H9 (cell line): ENCODE measurements at places on chromosomes 4 and X. TPM values are rescaled to one million over a fixed set of nuclear protein-coding genes. Genes with fewer than 3 reads are reported as not detected.

Gene CCDC110
- total RNA-seq: 2.3 and 3.8 TPM in 2 replicates

Gene MAGEA2
- total RNA-seq: 0.13 and 0.22 TPM in 2 replicates

Gene CLGN
- total RNA-seq: 2.9 and 3.2 TPM in 2 replicates

Gene ARHGAP36
- total RNA-seq: 0.13 and 0.37 TPM in 2 replicates

Gene KLKB1
- total RNA-seq: 20.1 and 21.8 TPM in 2 replicates

Gene ARR3
- total RNA-seq: not detected in 2 replicates

Gene ASB5
- total RNA-seq: not detected in 2 replicates

DNA sequence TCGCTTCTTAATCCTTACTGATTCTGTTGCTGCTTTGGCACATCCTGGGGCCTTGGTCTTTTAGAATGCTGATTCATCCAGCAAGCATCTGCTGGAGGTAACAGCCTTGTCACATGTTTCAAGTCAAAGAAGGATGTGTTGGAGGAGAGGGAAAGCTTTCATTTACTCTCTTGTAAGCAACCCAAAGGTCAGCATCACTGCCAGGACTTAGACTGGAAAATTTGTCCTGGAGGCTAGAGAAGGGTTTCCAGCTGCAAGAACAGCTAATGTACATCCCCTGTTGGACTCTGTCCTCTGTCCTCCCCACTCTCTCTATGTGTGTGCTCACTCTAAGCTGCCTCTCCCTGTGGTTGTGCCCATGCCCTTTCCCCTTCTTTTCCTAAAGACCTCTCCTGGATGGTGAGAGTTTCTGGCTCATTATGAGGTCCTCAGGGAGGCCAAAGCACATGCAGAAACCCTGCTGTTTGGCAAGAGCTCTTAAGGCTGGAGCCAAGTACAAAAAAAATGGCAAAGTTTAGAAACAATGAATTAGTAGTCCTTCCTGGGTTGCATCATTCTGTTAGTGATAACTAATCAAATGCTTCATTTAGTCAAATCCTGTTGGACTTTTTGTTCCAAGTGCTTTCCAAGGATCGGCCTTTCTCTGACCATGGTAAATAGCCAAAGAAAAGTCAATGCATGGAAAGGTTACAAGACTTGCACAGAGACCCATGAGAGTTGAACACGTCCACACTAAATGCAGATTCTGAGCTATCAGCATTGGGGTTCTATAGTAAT lies 13.4 kb upstream of the SRPX start:
- H3K36me3 ChIP-seq: no peaks in the 10 kb centered on the region
- H3K27me3 ChIP-seq: no peaks in the 10 kb centered on the region
- no peak for DNase-seq
- no peaks in the 10 kb centered on the region for H3K4me1 ChIP-seq

GRCh38 chrX:79444694-79445210 lies 77.6 kb upstream of the ITM2A start:
- H3K27me3 ChIP-seq: no peaks in the 10 kb centered on the region
- H3K4me3 ChIP-seq: no peak overlapping the region
- DNase-seq: no peak
- no peak overlapping the region for H3K27ac ChIP-seq

DNA sequence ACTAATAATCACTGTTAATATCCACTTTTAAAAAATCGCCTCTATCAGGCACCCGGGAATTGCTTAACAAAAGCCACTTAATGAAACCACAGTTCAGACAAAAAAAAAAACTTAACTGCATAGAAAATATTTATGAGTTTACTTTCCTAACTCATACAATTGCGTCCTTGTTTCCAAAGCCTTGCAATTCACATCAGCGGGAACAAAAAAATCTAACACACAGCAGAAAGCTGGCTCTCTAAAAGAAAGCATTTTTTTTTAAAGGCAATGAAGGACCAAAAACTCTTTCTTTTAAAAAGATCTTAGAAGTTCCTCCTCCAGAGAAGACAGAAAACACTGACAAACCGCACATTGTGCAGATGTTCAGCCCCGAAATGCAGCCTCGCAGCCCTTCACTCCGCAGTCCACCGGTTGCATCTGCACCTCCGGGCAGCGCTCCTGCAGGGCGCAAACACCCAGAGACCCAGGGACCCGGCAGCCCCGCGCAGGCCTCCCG lies 812 bp downstream of the FAT1 start:
- H3K4me1 ChIP-seq: no peaks in the 10 kb centered on the region; the same call in 1 of the 2 replicates
- no peak for DNase-seq
- peaks cover 10% of the 10 kb centered on the region for H3K36me3 ChIP-seq
- no peak overlapping the region for H3K27ac ChIP-seq
- H3K27me3 ChIP-seq: no peaks in the 10 kb centered on the region; the same call in 1 of the 2 replicates

- H3K27ac ChIP-seq: no peak overlapping the region
- no peaks in the 10 kb centered on the region for H3K4me1 ChIP-seq
- H3K27me3 ChIP-seq: no peaks in the 10 kb centered on the region
Observed at GRCh38 chrX:1419545-1420355, 27.8 kb upstream of the SLC25A6 start.

GRCh38 chr4:123055943-123056342 lies 133.5 kb upstream of the NUDT6 start:
- no peaks in the 10 kb centered on the region for H3K27me3 ChIP-seq
- DNase-seq: no peak
- H3K27ac ChIP-seq: no peak overlapping the region
- H3K4me3 ChIP-seq: no peak overlapping the region
- peaks cover 48% of the 10 kb centered on the region for H3K36me3 ChIP-seq
- H3K4me1 ChIP-seq: no peaks in the 10 kb centered on the region

DNA sequence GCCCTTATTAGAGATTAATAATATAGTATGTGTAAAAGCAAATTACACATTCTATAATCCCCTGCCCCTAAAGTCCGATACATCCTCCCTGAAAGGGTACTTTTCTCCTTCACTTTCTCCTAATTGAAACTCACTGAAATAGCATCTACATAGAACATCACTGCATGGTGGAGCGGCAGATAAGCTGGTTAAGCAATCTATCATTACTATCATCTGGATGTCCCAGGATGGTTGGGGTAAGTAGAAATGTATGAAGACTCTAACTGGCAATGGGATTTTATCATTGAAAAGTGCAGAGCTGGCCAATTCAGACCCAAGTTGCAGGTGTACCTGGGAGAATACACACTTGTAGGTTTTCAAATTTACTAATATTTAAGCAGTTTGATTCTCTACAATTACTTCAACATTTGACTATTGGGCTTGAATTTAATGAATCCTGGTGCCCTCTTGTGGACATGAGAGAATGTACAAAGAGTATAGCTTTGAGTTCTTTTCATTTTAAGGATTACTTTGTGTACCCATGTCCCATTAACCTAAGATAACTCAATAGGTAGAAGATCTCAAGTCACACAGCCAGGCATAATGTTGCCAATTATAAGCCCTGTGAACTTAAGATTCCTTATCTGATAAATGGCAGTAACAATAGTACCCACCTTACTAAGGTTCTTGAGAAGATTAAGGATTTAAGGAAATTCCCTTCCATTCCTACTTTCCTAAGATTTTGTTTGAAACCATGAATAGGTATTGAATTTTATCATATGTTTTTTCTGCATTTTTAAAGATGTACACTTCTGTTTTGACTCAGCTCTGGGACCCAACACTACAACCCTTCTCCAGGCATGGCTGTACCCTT lies 69.8 kb downstream of the SHROOM3 start:
- H3K27me3 ChIP-seq: no peaks in the 10 kb centered on the region
- no peak overlapping the region for H3K27ac ChIP-seq
- no peak overlapping the region for H3K4me3 ChIP-seq
- no peaks in the 10 kb centered on the region for H3K36me3 ChIP-seq
- no peak for DNase-seq
- H3K4me1 ChIP-seq: no peaks in the 10 kb centered on the region; the same call in 1 of the 2 replicates

- H3K4me3 ChIP-seq: no peak overlapping the region
- H3K36me3 ChIP-seq: no peaks in the 10 kb centered on the region
- no peak for DNase-seq
- H3K27ac ChIP-seq: no peak overlapping the region
Observed at GRCh38 chrX:148929686-148930085, 429.3 kb downstream of the AFF2 start.

DNA sequence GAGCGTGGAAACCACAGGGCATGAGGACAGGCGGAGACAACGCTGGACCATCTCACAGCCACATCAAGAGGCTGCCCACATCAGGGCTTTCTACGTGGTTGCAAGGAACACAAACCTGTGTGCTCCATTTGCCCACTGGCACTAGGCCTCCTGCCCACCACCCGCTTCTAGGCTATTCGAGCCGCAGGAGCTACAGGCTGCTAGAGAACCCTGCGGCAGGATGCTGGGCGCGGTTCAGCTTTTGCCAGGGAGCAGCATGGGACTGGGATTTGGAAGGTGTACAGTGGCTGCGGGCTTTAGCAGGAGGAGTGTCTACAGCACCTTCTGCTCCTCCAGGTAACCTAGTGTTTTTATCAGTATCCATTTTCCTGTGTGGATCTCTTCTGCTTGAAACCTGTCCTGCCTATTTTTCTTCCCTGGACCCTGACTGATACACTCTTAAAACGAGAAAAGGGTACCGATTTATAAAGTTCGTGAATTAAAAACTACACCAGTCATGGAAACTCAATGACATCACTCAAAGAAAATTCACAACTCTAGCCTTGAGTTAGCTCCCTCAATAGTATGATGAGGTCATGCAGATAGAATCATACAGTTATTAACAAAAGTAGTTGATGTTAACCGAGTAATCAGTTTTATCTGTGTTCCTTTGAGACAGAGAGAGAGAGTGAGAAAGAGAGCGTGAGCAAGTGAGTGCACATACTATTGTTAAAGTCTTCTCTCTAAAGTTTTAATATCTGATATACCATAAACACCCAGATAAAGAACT lies 12.8 kb downstream of the NOP14 start:
- DNase-seq: no peak
- no peaks in the 10 kb centered on the region for H3K27me3 ChIP-seq
- no peak overlapping the region for H3K27ac ChIP-seq
- H3K4me3 ChIP-seq: no peak overlapping the region
- peaks cover 94% of the 10 kb centered on the region for H3K36me3 ChIP-seq

DNA sequence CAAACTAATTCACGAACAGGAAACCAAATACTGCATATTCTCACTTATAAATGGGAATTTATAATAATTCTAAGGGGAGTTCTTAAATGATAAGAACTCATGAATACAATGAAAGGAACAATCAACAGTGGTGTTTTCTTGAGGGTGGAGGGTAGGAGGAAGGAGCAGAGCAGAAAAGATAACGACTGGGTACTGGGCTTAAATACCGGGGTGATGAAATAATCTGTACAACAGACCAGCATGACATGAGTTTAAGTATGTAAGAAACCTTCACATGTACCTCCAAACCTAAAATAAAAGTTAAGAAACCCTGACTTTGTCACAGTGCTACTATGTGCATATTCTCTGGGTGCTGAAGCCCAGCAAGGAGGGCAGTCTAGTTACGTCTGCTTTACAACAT lies 6.6 kb downstream of the FREM3 start:
- no peaks in the 10 kb centered on the region; the same call in 1 of the 2 replicates for H3K36me3 ChIP-seq
- no peaks in the 10 kb centered on the region for H3K4me1 ChIP-seq
- H3K27ac ChIP-seq: no peak overlapping the region
- no peaks in the 10 kb centered on the region; the same call in 1 of the 2 replicates for H3K27me3 ChIP-seq
- no peak for DNase-seq

- no peaks in the 10 kb centered on the region for H3K27me3 ChIP-seq
- H3K27ac ChIP-seq: no peak overlapping the region
- no peak overlapping the region for H3K4me3 ChIP-seq
- H3K36me3 ChIP-seq: 0 out of 2 replicates have a peak, but pooled peaks cover 6% of the 10 kb centered on the region
- DNase-seq: no peak
Observed at GRCh38 chr4:8398347-8398746, 42.2 kb downstream of the ACOX3 start.

DNA sequence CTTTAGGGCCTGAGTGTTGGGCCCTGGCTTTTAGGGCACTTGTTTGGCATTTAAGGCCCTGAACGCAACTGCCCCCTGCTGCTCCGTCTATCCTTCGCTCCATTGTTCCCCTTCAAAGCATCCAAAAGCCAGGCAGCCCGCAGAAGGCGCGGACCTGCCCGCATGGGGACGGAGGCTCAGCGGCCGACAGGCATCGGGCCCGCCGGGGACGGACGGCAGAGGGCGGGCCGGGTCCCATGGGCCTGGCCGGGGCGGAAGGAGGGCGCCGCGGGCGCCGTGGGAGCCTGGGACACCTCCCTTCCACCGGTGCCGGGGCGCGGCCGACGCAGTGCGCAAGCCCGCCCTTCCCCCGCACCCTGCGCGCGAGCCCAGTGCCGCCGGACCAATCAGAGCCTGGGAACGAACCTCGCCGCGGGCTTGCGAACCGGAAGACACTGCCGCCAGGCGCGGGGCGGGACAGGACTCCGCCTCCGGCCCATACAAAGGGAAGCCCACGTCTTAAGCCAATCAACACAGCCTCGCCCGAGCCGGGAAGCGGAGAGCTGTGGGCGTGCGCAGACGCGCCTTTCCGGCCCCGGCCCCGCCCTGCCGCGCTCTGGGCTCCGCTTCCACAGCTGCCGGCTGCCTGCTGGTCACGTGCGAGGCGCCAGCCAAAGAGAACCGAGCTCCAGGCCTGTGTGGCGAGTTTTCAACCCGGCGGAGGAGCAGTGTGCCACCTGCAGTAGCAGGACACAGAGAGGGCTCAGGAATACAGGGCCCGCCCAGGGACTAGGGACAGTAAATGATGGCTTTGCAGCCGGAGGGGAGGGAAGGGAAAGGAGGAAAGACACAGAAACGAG lies 2.1 kb upstream of the ARHGAP4 start:
- DNase-seq: peak; percentile 97
- H3K27me3 ChIP-seq: no peaks in the 10 kb centered on the region
- H3K27ac ChIP-seq: no peak overlapping the region
- H3K36me3 ChIP-seq: peaks cover 42% of the 10 kb centered on the region

DNA sequence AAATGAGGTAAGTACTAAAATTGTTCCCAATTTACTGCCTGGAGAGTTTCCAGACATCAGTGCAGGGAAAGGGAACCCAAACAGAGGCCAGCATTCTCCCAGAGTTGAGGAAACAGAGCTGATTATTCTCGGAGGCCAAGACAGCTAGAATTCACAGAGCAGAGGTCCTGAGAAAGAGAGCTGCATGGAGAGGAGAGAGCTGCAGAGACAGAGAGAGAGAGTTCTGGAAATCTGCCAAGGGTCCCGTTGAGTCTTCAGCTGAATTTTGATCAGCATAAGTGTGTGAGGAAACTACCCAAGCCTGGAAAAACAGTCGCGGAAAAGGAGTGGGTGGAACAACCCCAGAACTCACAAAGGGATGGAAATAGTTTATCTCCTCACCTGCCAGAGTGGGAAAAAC lies 43.8 kb upstream of the GPR173 start:
- H3K27ac ChIP-seq: no peak overlapping the region
- no peaks in the 10 kb centered on the region for H3K4me1 ChIP-seq
- no peaks in the 10 kb centered on the region for H3K27me3 ChIP-seq
- no peak for DNase-seq
- H3K36me3 ChIP-seq: peaks cover 8% of the 10 kb centered on the region; the same call in 1 of the 2 replicates

DNA sequence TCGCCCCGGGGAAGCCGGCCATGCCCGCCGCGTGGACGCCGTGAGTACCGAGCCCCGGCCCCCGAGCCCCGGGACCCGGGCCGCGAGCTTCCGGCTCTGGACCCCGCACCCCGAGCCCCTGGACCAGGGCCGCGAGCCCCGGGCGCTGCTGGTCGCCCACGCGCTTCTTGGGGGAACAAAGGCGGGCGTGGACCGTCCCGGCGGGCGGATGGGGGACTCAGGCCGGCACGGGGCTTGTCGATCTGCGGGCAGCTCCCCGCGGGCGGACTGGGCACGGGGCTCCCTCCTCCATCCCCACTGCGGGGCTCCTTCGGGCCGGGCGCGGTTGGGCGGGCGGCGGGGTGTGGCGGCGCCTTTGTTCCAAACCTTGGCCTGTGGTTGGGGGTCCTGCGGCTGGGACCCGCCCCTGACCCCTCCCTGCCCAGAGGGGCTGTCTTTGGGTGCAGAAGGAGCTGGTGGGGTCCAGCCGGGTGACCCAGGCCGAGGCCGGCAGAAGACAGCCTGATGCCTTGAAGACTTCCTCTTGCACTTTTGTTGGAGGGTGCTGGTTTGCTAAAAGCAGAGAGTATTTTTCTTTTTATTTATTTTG lies 25.2 kb upstream of the ADD1 start:
- H3K36me3 ChIP-seq: peaks cover 10% of the 10 kb centered on the region
- no peak overlapping the region for H3K27ac ChIP-seq
- no peaks in the 10 kb centered on the region for H3K4me1 ChIP-seq

GRCh38 chr4:168667921-168668320 lies 171.1 kb downstream of the PALLD start:
- H3K36me3 ChIP-seq: no peaks in the 10 kb centered on the region
- H3K27me3 ChIP-seq: no peaks in the 10 kb centered on the region
